Activated CD4-positive, alpha-beta T cell treated with anti-CD3 and anti-CD28 coated beads for 1 hour (primary cell): ENCODE measurements at places on chromosomes 12 and 14.

DNA sequence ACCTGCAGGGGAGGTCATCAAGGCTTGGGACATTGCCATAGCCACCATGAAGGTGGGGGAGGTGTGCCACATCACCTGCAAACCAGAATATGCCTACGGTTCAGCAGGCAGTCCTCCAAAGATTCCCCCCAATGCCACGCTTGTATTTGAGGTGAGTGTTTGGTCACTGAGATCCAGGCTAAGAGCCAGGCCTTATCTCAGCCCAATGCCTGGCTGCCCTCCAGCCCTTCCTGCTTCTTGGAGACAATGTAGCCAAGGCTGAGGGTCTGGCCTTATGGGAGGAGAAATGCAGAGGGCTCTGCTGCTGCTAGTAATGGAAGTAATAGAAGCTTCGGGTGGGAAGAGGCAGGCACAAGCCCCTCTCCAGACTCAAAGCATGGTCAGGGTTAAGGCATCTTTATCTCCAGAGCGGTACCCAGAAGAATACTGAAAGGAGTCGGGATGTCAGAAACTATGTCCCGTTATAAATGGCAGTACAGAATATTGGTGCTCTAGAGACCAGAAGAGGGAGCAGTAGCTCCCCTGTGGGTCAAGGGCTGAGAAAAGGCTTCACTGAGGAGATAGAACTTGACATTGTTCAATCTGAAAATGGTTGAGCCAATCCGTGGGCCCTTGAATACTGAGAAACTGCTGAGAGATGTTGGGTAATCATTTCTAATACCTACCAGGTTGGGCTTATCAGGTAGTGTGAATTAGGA lies 3.1 kb downstream of the FKBP4 start:
- no peak for DNase-seq

DNA sequence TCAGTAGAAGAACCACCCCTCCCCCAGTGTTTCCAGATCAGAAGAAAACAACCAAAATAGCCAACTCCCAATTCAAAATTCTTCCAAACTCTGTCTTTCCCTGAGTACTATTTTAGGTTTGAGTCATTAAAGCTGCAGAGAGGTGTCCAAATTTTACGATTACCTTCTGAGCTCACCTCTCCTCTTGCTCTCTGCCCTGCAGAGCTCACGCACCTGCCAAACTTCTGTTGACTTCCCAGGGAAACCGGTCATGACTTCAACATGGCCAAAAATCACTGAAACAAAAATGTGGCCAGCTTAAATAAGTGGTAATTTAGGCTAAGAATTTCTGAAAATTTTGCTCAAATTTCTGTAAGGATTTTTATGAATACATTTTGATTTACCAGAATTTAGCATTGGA lies 70.9 kb upstream of the OTX2 start:
- DNase-seq = no peak

- no peak for DNase-seq
Observed at GRCh38 chr12:5473076-5473782, 41.3 kb downstream of the NTF3 start.

- no peak for DNase-seq
Observed at GRCh38 chr14:69979882-69980281, 100.7 kb downstream of the SMOC1 start.

DNA sequence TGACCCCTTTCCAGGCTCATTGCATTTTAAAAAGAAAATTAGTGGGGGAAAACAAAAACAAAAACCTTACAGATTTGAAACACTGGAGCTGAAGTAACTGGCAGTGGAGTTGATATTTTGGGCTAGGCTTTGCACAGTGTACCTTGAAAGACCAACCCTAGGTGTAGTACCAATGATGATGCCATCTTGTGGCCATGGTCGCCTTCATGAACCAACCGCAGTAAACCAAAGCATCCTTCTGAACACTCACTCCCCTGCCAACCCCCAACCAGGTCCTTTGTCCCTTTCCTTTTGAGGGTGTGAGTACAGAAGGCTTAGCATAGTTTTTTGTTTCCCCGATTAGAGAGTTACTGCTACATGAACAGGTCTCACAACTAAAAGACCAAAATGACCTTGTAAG lies 5.9 kb downstream of the TOMM20L start:
- no peak for DNase-seq

GRCh38 chr14:66483322-66483721 lies 2.8 kb upstream of the CCDC196 start:
- no peak for DNase-seq

GRCh38 chr14:33364466-33364865 lies 425.8 kb downstream of the NPAS3 start:
- no peak for DNase-seq

DNA sequence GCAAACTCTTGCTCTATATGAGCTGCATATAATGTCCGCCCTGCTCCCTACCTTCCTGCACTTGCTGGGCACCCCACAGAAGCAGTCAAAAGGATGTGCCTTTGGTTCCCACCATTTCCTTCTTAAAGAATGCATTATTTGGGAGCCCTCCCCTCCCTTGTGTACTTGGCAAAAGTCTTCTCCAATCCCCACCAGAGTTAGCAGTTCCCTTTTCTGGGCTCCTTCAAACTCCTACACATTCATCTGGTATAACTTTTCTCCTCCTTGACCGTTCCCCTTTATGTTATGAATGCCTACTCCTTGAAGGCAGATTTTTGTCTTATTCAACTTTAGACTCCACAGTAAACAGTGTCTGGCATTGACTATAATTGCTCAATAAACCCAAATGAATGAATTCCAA lies 27.8 kb downstream of the AREL1 start:
- DNase-seq = no peak
